ENCODE measurements at places on chromosomes 13 and 19. TPM values are rescaled to one million over a fixed set of nuclear protein-coding genes. Genes with fewer than 3 reads are reported as not detected.

The CYP4F3 gene
- under 0.01 TPM for total RNA-seq

The CEACAM7 gene
- not detected for total RNA-seq

The ZIC2 gene
- not detected for total RNA-seq

The KIR3DL2 gene
- not detected for total RNA-seq

The RCBTB2 gene
- total RNA-seq = 4.0 TPM

The CD209 gene
- not detected for total RNA-seq

The ETV2 gene
- total RNA-seq = not detected

The NLRP9 gene
- not detected for total RNA-seq

The FPR1 gene
- total RNA-seq = 0.11 TPM

The ZNF527 gene
- total RNA-seq = 3.1 TPM

The NPAS1 gene
- total RNA-seq = 0.11 TPM

The GRIN3B gene
- under 0.01 TPM for total RNA-seq

The ADGRE3 gene
- total RNA-seq = not detected

The SIGLECL1 gene
- not detected for total RNA-seq

The C1QTNF9 gene
- not detected for total RNA-seq

The THSD8 gene
- not detected for total RNA-seq

The ZNF91 gene
- 39.3 TPM for total RNA-seq

The APLP1 gene
- total RNA-seq = 5.5 TPM
